ENCODE measurements at places on chromosomes 12 and 14. TPM values are rescaled to one million over a fixed set of nuclear protein-coding genes. Genes with fewer than 3 reads are reported as not detected.
A peak's percentile ranks its signal among the peaks of the same experiment; 100 is the strongest.

- ATAC-seq, result no peak
Measured at GRCh38 chr12:89800435-89800834, 91.8 kb upstream of the ATP2B1 start.

DNA sequence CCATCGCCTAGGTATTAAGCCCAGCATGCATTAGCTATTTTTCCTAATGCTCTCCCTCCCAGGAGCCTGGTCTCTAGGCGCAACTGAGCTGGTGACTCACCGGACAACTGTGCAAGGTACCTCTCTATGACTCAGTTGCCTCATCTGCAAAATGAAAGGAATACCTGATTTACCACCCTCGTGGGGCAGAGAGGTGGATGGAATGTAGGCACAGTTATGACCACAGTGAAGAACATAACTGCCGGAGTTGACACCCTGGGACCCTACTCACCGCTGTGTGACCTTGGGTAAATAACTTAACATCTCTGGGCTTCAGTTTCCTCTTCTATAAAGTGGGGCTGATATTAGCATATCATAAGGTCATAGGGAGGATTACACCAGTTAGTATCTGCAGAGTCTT, 22.6 kb downstream of the BCL11B start:
- no peak for ATAC-seq

GRCh38 chr14:36901861-36902260, 240.2 kb downstream of the PAX9 start:
- ATAC-seq, result no peak

GRCh38 chr14:101819251-101819990, 57.9 kb downstream of the PPP2R5C start:
- no peak for ATAC-seq

DNA sequence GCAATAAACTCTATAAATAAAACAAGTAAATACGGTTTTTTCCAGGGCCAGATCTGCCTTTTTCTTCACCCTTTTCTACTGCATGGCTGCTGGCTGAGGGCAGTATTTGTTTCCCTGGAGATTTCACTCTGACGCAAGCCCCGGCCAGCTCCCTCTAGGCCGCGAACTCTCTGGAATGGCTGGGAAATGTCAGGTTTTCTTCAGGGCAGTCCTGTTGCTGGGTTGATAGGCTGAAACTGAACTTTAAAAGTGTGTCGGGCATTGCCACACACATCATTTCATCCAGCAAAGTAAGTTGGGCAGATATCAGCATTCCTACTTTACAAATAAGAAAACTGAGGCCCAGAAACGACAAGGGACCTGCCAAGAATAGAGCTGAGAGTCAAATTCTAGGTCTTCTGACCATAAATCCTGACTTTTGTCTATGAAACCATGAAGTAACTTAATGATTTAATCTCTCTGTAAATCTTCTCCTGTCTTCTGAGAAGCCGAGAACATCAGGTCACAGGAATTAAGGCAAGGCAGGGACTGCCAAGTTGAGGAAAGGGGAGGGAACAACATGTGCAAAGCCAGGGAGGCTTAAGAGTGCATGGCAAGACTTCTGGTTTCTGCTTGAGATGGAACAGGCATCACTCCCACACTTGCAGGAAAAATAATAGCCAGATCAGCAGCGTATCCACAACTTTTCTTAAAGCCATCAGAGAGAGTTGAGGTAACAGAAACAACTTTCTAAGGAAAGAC, 205.0 kb upstream of the CCDC196 start:
- ATAC-seq, result peak; percentile 51

- no peak for ATAC-seq
Measured at GRCh38 chr14:87971010-87971409, 22.0 kb downstream of the GALC start.

GRCh38 chr12:124463341-124463921, 104.0 kb downstream of the NCOR2 start:
- ATAC-seq, result no peak

BAZ1A gene
- 17.0 TPM for total RNA-seq

- ATAC-seq, result no peak
Measured at GRCh38 chr14:81855007-81855406, 321.4 kb upstream of the SEL1L start.

DNA sequence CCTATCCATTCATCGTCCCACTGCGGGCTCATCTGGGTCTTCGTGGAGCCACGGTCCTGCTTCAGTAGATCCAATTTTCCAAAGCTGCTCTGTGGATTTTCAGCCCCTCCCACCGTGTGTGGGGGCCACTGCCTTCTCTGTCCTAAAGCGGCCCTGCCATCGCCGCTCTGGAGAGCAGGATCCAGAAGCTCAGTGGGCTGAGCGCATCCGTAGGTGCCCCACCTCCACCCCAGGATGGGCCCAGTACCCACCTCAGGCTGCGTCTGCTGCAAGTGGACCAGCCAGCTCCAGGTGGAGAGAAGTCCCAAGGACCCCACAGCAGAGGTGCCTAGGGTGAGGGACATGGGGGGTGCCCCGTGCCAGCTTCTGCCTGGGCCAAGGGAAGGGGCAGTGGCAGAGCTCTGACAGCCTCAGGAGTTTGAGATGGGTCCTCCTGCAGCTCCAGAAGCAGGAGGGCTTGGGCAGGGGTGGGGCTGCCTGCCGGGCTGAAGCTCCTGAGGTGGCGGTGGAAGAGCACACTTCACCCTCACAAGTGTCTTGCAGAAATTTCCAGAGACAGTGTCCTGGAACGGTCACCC, 148.1 kb upstream of the C14orf180 start:
- ATAC-seq, result no peak

DNA sequence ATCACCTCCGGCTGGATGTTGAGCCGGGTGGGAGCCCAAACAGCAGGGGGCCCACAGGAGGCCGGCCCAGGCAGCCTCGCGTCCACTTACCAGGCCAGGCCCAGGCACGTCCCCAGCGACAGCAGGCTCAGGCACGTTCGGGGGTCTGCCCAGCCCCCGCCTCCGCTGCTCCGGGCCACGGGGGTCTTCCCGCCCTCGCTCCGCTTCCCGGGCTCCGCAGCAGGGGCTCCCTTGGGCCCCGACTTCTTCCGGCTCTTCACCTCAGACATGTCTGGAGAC, 216 bp downstream of the IKBIP start:
- ATAC-seq, result no peak

NUP37 gene
- 15.2 TPM for total RNA-seq

CMA1 gene
- total RNA-seq, result not detected

- no peak for ATAC-seq
Measured at GRCh38 chr12:116540622-116541152, 18.5 kb upstream of the MAP1LC3B2 start.

GRCh38 chr14:54582334-54582733, 15.4 kb downstream of the SAMD4A start:
- ATAC-seq, result no peak

- ATAC-seq, result no peak
Measured at GRCh38 chr12:124273630-124274029, 21.3 kb upstream of the RFLNA start.

GRCh38 chr12:101694986-101695385, 2.5 kb upstream of the CHPT1 start:
- no peak for ATAC-seq

SLC38A4 gene
- 0.54 TPM for total RNA-seq

OAS2 gene
- total RNA-seq, result 10.0 TPM

- ATAC-seq, result no peak
Measured at GRCh38 chr14:53929871-53930715, 26.5 kb downstream of the BMP4 start.

ATP5F1B gene
- total RNA-seq, result 472 TPM

Measured in gastroesophageal sphincter (tissue), 4 donors.